Esophagus mucosa (tissue), 1 donor: ENCODE measurements at places on chromosomes 6 and 20.
A peak's percentile ranks its signal among the peaks of the same experiment; 100 is the strongest.

DNA sequence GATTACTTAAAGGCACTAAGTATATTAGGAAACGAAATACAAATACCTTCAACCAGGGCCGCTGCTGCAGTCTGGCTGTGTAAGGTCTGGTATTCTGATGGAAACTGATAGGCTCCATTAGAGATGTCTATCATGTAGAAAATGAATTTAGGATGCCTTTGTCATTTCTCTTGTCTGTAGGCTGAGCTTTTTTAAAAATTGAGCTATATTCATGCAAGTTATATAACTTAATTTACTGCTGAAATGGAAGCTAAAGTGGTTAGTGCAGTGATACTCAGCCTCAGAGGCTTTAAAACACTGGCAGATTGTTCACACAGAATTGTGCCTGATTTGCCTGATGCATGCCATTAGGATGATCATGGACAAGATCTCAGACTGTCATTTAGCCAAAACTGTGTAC lies 286.2 kb upstream of the QKI start:
- no peak for ATAC-seq

DNA sequence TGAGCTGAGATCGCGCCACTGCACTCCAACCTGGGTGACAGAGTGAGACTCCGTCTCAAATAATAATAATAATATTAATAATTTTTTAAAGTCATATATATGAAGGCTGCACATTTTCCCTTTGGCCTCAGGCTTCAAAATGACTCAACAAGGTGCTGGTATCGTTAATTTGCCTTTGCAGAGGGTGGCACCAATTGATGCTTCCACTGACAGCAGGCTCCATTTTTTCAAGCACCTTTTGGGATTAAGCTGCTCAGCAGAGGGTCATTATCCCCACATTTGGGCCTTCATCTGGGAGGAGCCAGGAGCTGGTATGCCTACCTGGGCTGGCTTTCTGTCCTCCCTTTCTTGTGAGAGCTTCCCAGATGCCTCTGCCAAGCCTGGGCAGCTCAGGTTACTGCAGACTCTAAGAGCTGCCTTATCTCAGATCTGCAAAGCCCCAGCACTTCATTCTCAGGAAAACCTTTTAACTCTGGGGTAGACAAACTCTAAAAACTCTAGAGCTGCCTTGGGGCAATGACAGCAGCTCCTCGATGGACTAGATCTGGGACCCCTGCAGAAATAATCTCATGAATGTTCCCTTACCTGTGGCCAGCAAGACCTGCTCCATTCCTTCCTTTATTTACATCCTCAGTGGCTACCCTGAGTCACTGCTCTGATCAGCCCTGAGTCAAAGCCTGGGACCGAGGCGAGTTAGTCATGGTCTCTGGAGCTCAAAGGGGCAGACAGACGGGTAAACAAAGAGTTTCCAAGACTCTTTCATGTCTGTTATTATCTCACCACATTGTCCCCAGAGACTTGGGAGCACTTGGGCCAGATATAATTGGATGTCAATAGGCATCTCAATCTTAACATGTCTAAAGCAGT lies 80.0 kb upstream of the EYA2 start:
- ATAC-seq, result peak; percentile 79

- ATAC-seq, result peak; percentile 38
These were observed 15.8 kb upstream of the THBS2 start for GRCh38 chr6:169269180-169270076.

GRCh38 chr6:169473663-169474062 lies 220.0 kb upstream of the THBS2 start:
- ATAC-seq, result no peak

DNA sequence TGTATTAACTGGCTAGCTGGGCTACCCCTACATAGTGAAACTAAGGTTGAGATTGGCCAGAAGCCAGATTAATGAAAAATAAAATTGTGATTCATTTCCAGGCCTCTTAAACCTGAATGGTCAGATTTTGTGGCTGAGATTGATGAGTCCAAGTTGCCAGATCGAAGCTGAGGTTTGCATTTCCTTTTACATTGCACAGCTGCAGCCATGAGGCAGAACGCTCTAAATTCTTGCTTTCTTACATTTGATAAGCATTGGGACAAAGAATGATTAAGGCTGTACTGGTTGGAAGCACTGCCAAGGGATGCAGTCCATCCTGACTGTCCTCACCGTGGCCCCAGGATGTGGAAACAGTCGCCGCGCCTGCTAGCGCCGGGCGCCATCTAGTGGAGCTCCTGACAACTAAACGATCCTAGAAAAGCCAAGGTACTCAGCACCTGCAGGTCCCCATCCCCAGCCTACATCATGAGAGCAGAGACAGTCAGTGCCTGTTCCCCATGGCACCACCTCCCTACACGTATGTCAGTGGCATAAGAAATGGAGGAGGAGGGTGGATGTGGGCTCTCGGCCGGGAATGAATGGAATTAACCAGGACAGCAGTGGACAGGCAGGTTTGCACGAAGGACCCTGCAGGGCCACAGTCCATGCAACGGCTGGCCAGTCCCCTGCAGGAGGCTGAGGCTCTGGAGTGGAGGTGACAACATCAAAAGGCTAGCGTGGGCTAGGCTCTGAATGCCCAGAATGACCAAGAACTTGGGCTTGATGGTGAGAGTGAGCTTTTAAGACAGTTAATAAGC lies 19.0 kb downstream of the PXDC1 start:
- peak; percentile 83 for ATAC-seq

DNA sequence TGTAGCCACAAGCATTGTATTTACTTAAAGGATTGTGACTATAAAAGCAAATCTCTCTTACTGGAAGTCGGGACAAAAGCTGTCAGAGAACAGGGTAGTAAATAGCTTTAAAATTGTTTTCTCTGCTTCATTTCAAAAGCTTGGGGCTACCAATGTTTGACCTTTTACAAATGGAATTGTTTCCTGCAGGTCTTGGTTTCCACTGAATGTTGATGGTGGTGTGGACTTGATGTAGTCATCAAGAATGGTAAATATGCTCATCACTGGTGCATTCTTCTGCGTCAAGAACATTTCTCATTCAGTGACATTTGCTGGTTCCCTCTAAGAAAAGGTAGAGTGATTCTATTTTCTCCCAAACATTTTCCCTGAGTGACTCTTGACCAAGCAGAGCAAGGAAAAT lies 435.4 kb upstream of the KHDRBS2 start:
- no peak for ATAC-seq

DNA sequence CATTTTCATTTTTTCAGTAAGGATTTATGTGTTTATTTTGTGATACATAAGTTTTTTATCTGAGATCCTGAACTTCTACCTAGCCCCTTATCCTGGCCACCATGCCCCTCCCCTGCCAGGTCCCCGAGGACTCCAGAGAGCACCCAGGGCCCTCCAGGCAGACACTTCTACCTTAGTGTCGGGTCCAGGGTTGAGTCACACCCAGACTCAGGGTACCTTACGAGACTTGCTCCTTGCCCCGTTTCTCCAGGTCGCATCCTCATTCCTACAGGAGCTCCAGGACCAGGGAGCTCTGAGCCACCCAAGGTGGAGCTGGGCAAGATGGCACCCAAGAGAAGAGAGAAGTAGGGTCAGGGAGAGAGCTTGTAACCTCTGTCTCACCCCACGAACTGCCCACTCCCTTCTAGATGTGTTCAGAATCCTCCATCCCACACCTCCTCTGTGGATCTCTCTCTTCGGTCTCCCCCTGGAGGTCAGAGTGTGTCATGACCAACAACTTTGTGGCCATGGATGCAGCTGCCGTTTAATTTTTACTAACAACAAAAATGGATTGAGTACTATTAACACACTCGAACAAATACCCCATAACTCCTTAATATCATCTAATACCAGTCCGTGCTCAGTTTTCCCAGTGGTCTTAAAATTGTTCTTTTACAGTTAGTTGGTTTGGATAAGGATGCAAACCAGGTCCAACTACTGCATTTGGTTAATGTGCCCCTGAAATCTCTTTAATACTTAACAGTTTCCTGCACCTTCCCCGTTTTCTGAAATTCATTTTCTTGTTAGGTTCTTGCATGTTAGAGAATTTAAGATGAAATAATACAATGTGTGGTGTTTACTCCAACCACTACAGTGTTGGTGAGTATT lies 130.6 kb upstream of the INSM1 start:
- peak; percentile 57 for ATAC-seq

GRCh38 chr6:87164506-87164905 lies 9.1 kb downstream of the ZNF292 start:
- ATAC-seq, result no peak

DNA sequence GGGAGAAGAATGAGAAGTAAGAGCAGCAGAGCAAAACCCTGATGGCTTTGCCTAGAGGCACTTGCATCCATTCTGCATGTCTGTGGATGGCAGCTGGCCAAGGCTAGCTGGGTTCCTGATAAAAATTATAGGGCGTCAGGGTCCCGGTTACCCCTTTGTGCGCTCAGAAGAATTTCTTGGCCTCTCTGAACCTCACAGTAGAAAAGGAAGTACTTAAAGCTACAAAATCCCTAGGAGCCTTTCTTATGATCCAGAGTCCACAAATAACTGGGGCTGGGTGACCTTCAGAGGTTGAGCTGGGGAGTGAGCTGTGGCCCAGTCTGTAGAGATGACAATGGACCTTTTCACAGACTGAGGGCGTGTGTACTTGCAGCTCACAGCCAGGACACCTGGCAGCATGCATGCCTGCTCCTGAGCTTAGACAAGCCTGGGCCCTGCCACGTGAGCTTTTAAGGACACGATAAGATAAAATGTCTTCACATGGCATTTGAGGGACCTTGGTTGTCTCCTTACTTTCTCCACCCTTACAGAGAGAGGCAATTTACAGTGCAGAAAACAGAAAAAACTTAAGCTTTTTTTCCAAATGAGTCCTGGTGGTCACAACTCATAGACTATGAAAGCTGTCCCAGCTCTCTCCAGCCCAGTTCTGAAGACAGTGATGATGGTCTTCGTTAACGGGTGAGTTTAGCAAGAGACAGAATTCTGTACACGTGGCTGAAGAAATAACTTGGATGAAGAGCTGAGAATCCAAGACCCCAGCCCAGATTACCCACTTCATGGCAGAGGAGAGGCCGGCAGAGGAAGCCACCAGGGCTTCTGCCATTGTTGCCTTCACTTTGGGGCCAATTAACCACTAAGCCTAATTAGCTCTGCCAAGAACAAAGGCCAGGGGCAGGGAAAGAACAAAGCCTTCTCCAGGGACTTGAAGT lies 50.3 kb downstream of the FOXA2 start:
- ATAC-seq, result no peak

- no peak for ATAC-seq
These were observed 187.7 kb upstream of the PRSS16 start for GRCh38 chr6:27059621-27060425.

DNA sequence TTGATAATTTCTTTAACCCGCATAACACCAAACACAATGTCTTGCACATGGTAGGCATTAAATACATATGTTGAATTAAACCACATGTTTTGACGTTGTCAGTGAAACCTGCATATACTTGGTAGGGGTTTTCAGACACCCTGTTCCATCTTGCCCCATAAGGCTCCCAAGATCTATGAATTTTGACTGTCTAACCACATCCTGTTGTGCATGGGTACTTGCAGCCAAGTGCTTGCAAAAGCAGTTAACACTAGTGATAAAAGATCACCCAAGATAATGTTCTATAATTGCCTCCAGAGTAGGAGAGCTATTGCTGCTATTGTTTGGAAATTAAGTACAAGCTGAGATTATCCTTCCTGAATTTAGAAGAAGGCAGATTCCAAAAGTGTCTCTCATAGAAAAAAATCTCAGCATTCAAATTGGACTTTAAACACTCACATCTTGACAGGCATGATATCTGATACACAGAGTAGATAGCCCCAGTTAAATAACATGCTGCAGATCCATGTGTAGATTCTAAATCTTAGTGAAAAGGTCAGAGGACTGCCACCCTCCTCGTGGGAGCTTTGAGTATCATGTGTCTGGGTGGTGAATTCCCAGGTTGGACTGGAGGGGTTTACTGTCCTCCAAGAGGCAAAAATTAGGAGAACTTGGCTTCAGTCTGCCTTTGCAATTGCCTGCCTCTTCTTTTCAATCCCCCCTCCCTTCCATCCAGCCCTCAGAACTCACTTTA lies 25.8 kb upstream of the CCN6 start:
- ATAC-seq, result no peak

GRCh38 chr6:116278854-116279231 lies 887 bp downstream of the TSPYL1 start:
- ATAC-seq, result peak; percentile 23

- no peak for ATAC-seq
These were observed 584.2 kb downstream of the CD109 start for GRCh38 chr6:74280130-74280692.

DNA sequence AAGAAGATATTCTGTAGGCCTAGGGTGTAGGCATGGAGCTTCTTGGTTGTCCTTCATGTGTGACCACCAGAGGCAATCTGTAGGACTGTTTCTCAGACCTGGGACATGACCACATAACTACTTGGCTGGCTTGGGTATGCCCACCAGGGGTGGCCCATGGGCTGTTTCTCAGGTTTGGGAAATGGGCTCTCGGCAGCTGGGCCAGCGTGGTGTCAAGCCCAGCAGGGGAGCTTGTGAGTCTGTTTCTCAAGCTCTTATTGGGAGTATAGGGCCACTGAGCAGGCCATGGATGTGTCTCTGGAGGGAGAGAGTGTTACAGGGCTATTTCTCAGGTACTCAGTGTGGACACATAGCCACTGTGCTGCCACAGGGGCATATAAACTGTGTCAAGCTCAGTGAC lies 2.5 kb upstream of the SEMG2 start:
- no peak for ATAC-seq

- ATAC-seq, result no peak
These were observed 158.0 kb upstream of the BMP5 start for GRCh38 chr6:56033401-56033800.

- ATAC-seq, result no peak
These were observed 14.5 kb upstream of the BCAS1 start for GRCh38 chr20:54084727-54085388.

- no peak for ATAC-seq
These were observed 245 bp downstream of the SRC start for GRCh38 chr20:37346236-37346534.

DNA sequence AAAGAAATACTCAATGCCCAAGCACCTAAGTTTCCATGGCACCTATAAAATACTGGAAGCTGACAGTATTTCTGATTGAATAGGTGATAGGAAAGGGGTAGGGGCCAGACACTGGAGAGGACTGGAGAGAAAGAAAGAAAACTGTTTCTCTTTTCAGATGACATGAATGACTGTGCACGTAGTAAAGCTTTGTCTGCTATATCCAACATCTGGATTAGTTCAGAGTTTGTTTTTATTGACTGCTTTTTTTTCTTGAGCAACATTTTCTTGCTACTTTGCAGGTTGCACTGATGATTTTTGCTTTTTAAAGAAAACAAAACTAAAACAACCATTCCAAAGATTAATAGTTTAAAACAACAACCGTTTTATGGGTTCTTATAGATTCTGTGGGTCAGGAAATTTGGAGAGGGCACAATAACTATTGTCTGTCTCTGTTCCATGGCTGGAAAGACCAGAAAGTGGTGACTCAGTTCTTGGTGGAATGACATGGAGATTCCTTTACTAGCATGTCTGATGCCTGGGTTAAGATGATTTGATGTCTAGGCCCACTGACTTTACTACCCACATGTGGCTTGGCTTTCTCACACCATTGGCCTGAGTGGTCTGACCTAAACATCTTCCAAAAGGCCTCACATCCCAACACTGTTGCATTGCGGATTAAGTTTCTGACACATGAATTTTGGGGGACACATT lies 12.2 kb upstream of the LRP11 start:
- ATAC-seq, result peak; percentile 36
